ENCODE measurements at places on chromosomes 7 and 10.

GRCh38 chr10:64518456-64518855 is 997.3 kb downstream of the REEP3 start:
- no peak for DNase-seq

DNA sequence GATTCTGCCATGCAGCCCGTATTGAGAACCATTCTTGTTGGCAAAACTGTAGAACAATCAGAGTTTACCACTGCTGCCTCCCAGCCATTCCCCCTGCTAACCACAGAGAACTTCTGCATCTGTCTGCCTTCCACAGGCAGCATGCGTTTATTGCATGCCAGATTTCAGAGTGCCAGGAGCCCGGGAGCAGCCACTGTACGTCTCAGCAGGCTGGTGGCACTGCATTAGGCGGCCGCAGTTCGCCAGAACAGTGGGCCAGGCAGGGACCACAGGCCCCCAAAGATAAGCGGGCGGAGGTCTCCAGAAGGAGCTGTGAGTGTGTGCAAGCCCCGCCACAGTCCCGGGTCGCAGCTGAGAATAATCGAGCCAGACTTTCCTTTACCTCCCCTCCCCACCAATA is 31.8 kb downstream of the ZNF467 start:
- DNase-seq, result no peak

DNA sequence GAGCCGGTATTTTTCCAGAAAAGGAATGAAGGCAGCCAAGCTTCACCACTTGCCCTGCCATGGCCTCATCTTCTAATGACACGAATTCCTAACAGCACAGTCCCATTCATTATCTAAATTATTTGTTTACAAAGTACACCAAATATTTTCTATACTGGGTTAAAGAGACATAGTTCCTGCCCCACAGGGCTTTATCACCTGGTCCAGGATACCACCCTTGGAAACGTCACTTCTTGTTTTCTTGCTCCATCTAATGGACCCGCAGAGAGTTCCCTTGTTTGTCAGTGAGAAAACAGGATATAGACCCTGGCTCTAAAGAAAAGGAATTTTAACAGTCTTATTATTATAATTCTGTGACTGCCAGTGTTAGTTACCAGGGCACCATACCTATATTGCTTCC is 1165.4 kb downstream of the GATA3 start:
- no peak for DNase-seq

GRCh38 chr7:35717013-35717412 is 22.1 kb upstream of the HERPUD2 start:
- DNase-seq, result no peak

GRCh38 chr10:3066317-3067117 is 831 bp upstream of the PFKP start:
- peak; percentile 17 for DNase-seq

- no peak for DNase-seq
Measured at GRCh38 chr10:121684276-121684675, 86.0 kb upstream of the FGFR2 start.

GRCh38 chr7:14630048-14630447 is 272.5 kb downstream of the DGKB start:
- DNase-seq, result no peak

- peak; percentile 29 for DNase-seq
Measured at GRCh38 chr10:79066411-79067240, 2.1 kb upstream of the ZMIZ1 start.

DNA sequence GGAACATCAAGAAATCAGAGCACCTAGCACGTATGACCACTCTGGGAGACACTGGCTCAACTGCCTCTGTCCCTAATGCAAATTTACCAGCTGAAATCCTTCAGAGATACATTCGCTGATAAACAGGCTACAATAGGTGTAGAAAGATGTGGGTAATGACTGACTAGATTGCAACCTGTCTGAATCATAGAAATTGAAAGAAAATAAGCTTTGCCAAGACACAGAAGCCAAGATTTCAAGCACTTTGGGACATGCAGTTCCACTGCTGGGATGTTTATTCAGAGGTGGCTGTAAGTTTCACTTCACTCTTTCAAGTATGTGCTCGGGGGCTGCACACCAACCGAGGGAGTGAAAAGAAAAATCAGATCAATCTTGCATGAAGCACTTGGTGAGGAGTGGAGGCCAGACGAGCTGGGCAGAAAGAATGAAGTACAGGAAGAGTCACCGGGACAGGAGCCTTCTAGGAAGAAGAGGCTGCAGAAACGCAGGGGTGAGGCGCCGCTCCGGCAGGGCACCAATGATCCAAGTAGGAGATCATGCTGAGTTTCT is 276.7 kb downstream of the PARD3 start:
- DNase-seq, result no peak

DNA sequence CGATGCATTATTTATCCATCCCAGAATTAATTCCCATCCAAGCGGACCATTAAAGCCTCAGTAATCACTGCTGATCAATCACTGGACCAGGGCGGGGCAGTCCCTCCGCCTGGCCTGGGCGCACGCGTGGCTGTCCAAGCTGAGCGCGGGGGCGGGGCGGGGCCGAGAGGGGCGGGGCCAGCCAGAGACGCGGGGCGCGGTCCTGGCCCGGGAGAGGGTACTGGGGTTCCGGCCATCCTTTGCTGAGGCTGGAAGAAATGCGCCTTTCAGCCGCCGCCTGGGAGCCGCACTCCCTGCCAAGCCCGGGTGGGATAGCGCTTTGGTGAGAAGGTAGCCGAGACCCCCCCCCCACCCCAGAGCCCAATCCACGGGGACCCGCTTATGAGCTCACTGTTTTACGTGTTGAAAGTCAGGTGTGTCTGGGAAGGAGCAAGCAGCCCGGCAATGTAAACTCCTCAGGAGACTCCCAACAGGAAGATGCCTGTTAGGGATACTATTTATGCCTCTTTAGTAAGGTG is at the start of gene ARHGAP22:
TSS of gene ARHGAP22 (minus strand) at position 83 of the 518 bp plus-strand sequence. CDS start 277 bp downstream, outside the sequence.
- peak; percentile 23 for DNase-seq

DNA sequence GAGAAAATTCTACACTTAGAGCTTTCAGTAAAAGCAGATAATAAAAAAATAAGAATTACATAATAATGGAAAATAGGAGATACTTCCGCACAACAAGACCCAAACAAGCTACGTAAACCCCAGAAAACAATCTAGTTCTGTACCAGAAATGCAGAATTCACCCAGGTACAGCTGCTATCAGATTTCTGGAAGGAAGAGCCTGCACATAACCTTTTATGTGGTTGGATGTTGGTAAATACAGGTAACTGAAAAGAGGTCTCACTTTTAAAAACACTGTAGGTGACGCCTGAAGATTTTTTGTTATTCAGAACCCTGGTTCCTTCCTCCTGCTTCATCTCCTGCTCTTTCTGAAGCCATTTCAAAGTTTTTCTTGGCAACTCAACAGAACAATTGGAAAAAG is 29.9 kb downstream of the PANK1 start:
- no peak for DNase-seq

DNA sequence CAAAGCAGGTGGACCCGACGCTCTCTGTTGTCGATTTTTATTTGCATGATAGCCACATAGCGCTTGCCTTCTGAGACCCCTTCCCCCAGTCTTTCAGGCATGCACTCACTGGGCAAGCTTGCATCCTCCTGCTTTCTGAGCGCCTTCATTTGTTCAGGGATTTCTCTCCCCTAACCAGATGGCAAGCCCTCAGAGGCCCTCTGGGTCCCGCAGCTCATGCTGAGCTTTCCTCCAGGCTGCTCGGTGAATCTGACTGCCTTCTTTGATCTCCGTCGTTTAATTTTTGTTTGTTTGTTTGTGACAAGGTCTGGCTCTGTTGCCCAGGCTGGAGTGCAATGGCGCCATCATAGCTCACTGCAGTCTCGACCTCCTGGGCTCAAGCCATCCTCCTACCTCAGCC is 58.8 kb downstream of the ITIH5 start:
- DNase-seq, result no peak

- DNase-seq, result no peak
Measured at GRCh38 chr7:84792231-84792893, 394.5 kb downstream of the SEMA3D start.

GRCh38 chr7:151060416-151061212 is 1.2 kb downstream of the SLC4A2 start:
- DNase-seq, result peak; percentile 40

- no peak for DNase-seq
Measured at GRCh38 chr10:51619365-51619764, 80.0 kb downstream of the CSTF2T start.

- DNase-seq, result no peak
Measured at GRCh38 chr7:139992353-139993044, 70.3 kb downstream of the PARP12 start.

DNA sequence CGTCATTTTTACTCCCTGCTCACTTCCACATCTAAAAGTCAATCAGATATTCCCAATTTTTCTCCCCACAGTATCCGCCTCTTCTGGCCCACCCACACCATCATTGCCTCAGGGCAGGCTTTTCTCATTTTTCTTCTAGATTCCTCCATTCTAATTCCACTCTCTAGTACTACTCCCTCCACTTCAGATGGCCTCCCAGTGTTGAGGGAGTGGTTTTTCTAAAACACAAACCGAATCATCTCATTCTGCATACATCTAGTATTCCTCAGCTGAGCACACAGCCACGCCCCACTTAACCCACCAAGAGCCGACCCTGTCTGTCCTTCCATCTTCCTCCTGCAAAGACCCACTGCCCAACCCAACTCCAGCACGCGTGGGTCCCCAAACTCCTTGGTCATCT is 314.9 kb upstream of the NPVF start:
- DNase-seq, result no peak

DNA sequence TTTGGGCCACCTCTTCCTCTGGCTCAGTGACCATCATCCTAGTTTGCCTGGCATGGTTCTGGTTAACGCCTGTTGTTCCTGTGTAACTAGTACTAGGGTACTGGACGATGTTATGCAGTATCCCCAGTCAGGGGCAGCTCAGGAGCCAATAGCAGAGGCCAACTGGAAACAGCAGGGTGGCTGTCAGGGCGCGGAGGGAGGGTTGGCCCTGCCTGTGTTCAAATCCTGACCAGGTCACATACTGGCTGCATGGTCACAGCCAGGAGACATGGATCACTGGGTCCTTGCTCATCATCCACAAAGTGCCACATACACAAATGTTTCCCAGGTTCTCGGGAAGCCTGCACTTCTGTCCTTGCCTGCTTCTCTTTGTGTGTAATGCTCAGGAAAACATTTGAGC is 12.3 kb upstream of the RBP3 start:
- DNase-seq, result no peak

DNA sequence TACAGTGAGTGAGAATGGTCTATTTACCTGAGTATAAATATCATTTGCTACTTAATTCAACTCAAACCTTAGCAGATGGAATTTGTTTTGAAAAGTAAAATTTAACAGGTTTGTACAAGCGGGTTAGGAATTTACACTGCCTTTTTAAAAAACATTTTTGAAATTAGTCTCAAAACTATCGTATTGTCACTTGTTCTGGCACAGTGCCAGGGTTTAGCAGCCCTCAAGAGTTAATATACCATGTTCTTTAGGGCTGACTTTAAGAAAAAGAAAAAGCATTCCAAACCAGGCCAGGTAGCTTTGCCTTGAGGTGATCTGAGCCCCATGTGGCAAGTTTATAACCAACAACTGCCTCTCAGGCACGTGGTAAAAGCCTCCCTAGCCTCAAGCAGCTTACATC is 17.8 kb downstream of the CCNJ start:
- no peak for DNase-seq

Data from activated T-cell treated with anti-CD3 and anti-CD28 coated beads, Interleukin-2, amount 50 U/mL, for 48 hours (primary cell).